Common myeloid progenitor, CD34-positive (primary cell): ENCODE measurements at places on chromosomes 11 and 22.

DNA sequence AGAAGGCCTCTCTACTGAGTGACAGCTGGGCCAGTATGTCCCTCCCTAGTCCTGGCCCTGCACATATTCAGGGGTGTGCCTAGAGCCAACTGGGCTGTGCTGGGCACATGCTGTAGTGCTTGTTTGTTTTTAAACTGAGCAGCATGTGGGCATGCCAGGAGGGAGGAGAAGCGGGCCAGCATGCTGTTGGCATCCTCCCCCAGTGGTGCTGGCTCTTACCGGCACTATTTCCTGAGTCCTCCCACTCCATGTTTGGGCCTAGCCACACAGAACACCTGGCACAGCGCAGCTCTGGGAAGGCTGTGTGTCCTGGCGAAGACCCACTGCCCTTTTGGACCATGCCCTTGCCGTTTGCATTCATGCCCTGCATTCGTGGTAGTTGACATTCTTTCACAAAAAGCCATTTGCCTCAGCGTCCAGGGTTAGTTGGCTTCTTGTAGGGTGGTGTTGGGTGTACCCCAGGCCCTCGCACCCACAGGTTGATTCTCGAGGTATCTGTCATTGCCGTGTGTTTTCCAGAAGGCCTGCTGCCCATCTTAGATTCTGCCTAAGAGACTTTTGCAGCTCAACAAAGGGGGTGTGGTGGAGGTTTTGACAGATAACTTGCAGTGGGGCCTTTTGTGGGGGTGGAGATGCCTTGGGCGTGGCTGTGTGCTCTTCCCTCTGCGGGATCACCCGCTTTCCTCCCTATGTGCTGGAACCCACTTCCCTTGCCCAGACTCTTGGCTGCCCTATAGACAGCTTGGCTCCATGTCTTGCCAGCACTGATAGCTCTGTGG, 13.6 kb downstream of the DGCR8 start:
- DNase-seq: no peak
- H3K4me3 ChIP-seq: no peak overlapping the region
- no peaks in the 10 kb centered on the region for H3K4me1 ChIP-seq

DNA sequence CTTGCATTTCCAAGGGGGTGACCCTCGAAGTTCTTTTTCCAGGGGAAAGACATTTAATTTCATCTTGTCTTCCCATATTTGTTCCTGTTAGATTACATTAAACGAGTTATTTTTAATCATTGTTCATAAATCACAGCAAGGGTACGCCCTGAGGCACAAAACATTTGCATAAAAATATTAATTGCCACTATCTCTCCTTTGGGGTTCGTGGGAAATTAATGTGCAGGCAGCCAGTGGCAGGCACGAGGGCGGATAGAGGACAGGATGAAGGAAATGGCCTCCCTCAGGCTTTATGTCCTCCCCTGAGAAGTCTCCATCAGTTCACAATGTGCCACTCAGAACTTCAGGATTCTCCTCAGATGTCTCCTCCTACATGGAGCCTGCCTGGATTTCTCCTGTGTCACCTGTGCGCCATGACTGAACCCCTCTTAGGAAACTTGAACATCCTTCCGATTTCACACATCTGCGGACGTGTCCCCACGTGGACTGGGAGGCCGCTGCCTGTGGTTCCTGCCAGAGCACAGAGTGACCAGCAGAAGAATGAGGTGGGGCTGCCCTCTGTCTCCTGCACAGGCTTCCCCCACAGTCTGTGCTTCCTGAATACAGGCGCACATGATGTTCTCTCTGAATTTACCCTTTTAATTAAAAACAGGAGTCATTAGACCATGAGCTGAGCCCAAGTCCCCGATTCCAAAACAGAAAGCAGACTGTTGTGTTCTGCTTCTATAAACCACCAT, 1085.9 kb downstream of the TBC1D22A start:
- no peaks in the 10 kb centered on the region for H3K4me1 ChIP-seq
- no peak for DNase-seq
- peaks cover 34% of the 10 kb centered on the region for H3K27me3 ChIP-seq
- no peak overlapping the region for H3K27ac ChIP-seq

GRCh38 chr11:19822531-19822930, 109.9 kb downstream of the NAV2 start:
- DNase-seq: no peak
- peaks cover 2% of the 10 kb centered on the region for H3K27me3 ChIP-seq
- H3K4me3 ChIP-seq: no peak overlapping the region
- no peak overlapping the region for H3K27ac ChIP-seq

- no peak overlapping the region for H3K27ac ChIP-seq
- H3K27me3 ChIP-seq: no peaks in the 10 kb centered on the region
- H3K36me3 ChIP-seq: no peaks in the 10 kb centered on the region
Observed at GRCh38 chr11:16295592-16295991, 60.8 kb downstream of the SOX6 start.
